Activated naive CD8-positive, alpha-beta T cell treated with anti-CD3 and anti-CD28 coated beads for 36 hours (primary cell): ENCODE measurements at places on chromosomes 1 and 21.

DNA sequence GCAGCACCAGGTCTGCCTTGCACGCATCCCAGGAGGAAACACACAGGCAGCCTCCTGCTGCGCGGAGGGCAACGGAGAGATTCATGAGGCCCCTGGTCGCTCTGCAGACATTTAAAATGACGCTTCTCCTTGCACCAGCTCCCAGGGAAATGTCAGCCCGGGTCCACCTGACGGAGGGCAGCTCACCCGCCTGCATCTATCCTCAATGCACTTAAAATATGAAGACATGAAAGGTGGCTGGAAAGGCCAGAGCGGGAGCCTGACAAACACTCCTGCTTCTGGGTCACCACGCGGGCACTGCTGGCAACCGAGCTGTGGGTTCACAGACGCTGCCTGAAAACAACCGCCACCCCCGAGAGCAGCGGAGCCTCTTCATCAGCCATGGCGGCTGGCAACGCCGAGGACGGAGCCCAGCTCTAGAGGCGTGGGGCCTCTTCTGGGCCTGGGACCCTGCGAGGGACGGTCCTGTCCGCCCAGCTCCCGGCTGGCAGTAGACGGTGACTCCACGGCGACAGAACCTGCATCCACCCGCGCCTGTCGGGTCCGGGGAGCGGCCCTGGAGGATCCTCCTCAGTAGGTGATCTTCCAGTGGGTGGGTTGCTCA, 22.7 kb downstream of the POFUT2 start:
- DNase-seq: no peak

GRCh38 chr1:159771127-159771895, 9.5 kb upstream of the DUSP23 start:
- DNase-seq: no peak

DNA sequence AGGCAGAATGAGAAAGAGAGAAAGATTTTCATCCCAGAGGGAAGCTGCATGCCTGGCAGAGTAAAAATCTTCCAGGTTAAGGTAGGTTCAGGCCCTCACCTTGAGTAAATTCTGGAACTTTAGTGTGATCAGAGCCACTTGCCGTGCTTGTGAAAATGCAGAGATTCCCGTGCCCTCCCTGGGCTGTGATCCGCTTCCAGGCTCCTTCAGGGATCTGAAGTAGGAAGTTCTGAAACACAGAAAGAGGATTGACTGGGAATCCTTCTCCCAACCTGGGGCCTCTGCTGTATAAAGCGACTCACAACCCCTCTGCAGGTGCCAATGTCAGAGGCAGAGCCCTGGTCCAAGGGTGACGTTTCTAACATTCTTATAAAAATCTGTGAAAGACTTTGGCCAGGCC, 26.6 kb downstream of the NUAK2 start:
- no peak for DNase-seq

DNA sequence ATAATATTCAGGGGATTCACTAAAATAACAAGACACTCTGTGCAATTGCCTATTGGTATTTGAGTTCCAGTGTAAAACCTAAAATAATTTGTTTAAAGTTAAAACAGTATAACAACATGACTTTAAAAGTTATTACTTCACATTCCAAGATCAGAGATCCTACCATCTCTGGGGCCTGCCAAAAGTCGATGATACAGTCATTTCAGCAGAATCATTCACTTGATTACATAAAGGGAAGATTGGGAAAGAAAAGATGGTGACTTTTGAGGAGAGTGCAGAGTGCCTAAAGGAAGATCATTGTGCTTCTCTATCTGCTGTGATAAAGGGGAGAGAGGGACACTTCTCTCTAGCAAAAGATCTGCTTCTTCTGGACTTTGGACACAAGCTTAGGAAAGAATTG, 784.4 kb upstream of the ADGRL4 start:
- DNase-seq: no peak

DNA sequence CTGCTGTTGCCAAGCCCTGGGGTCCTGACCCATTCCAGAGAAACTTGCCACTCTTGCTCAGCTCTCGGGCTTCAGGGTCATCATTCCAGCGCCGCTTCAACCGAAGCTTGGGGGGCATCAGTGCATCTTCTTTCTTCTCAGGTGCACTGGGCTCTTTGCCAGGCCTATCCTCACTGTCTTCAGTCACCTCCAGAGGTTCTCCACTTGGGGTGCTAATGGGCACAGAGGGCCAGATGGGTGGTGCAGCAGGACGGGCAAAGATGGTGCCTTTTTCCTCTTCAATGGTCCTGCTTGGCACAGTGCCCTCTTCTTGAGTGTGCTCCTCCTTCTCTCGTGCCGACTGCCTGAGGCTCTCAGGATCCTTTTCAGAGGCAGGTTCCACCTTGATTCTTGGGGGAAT, 13.3 kb downstream of the ETV3 start:
- DNase-seq: no peak

- DNase-seq: no peak
Measured at GRCh38 chr21:44958471-44959191, 18.8 kb downstream of the SLX9 start.

- no peak for DNase-seq
Measured at GRCh38 chr1:43241413-43241836, 28.4 kb upstream of the TMEM125 start.

GRCh38 chr1:59900640-59901039, 25.9 kb downstream of the CYP2J2 start:
- DNase-seq: no peak

GRCh38 chr1:53949023-53949990, 3.2 kb downstream of the LRRC42 start:
- no peak for DNase-seq

DNA sequence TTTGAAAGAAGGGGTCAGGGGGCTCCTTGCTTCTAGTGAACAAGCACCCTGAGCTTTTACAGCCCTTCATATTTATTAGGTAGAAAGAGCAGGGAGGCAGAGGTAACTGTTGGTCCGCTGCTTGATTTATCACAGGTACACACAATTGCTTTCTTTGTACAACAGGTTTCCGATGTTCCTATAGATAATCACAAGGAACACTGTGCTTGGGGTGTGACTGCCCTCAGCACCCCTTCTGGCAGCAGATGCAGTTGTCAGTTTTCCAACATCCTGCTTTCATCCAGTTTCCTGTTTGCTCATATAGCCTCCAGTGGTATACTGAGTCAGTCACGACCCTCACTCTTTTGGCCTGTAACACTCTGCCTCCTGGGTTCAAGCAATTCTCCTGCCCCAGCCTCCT, 40.6 kb downstream of the SCP2 start:
- DNase-seq: no peak

- DNase-seq: no peak
Measured at GRCh38 chr1:47617381-47618221, 179.8 kb downstream of the FOXD2 start.

- DNase-seq: no peak
Measured at GRCh38 chr1:162873671-162874666, 13.0 kb upstream of the CCDC190 start.

- DNase-seq: no peak
Measured at GRCh38 chr1:89547563-89548116, 23.0 kb downstream of the LRRC8B start.

GRCh38 chr1:104617474-104617873, 867.8 kb downstream of the AMY1C start:
- no peak for DNase-seq

DNA sequence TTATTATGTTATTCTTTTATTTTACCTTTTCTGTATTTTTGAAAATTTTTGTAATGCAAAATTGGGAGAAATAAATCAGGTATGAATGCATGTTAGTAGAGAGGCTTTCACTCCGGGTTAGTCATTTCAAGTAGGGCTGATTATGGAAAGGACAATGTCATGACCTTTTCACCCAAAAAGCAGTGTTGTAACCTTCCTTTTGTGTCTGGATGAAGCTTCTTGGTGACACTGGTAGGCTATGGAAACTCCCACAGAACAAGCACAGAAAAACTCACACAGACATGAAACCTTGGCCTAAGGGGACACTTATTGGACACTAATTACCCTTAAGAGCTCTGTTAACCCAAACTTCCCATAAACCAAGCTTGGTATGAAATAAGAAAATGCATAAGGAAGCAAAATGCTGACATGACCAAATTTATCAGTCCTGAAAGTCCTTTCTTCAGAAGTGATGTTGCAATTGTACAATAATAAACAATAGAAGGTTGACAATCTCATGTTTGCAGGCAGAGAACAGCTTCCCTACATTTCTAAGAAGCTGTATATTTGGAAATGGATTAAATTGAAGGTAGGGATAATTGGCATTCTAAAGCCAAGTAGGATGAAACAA, 70.0 kb upstream of the KCNJ15 start:
- DNase-seq: no peak

GRCh38 chr1:113247782-113248181, 142.5 kb upstream of the MAGI3 start:
- no peak for DNase-seq

DNA sequence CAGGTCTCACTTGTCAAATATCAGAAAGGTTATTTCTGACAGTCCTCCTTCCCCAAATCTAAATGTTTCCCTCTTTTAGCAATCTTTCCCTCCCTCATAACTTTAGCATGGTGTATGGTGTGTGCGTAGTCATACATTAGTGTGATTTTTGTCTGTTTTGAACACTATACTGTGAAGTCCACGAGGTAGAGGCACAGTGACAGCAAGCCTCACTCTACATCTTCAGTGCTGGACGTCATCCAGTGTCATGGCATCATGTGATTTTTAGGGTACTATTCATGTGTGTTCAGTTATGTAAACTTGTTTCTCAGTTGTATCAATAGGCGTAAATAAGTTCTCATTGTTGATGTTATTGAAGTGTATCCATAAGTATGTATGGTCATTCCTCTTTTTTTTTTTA, 39.1 kb downstream of the DYRK1A start:
- no peak for DNase-seq

DNA sequence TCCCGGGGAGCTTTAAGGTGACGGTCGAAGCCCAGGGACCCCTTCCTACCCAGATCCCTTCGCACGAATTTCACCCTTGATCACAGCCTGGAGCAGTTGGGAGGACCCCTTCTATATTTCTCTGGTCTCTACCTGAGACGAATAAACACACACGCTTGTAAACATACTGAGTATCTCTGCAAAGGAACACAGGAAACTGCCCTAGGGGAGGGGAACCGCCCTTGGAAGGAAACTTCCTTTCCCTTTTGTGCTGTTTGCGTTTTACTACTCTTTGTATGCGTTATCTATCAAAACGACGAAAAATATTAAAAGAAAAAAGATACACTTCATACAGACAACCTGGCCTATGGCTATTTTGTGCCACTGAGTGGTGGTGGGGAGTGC, 750 bp downstream of the NECAP2 start:
- no peak for DNase-seq

DNA sequence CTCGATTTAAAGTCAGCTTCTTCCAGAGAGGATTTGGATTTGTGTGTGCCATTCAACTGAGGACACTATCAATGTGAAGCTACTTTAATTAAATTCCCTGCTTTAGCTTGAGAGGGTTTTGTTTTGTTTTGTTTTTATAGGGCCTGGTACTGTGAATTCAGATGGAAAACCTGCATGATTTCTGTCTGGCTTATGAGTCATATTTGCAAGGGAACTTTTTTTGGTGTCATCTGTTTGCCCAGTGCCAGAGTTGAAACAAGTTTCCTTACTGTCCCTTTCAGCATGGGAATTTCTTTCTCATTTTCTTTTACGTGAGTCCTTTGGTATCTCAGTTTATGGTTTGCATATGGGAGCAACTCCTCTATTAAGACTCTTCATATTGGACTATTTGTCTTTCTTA, 194.6 kb downstream of the GREM2 start:
- DNase-seq: no peak

DNA sequence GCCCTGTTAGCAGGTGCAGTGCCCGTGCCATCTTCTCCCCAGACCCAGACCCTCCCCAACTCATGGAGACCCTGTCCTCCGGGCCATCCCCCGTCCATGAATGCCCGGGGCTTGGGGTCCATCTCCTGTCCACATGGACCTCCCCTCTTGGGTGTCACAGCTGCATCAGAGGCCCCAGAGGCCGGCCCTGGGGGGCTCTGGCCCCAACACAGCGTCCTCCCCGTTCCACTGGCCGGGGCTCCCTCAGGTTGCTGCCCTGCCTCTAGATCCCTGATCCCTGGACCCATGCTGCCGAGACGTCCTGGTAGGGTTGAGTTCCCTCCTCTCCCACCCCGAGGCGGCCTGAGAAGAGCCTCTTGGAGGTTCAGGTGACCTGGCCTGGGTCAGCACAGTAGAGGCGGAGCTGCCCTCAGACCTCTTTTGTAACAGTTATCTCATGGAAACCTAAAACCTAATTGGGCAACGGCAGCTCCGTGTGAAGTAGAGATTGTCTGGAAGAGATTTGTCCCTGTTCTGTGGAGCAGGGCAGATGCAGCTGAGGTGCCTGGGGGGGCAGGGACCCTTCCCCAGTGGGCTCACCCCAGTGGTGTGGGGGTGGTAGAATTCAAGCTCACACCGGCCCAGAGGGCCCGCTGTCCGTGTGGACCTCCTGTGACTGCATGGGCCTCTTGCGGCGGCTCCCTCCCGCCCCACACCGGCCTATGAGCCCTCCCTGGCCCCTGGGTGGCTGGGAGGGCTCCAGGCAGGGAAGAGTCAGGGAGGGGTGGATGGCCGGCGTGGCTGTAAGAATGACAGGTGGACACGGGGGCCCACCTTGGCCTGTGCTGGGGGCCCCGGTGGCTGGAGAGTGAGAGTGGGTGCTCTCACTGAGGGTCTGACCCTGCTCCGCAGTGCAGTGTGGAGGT, 56.1 kb downstream of the SKI start:
- no peak for DNase-seq
